ENCODE measurements at places on chromosomes 5 and 9. TPM values are rescaled to one million over a fixed set of nuclear protein-coding genes. Genes with fewer than 3 reads are reported as not detected.

GRCh38 chr5:68565427-68565826, 349.9 kb downstream of the PIK3R1 start:
- no peak for DNase-seq

GRCh38 chr9:126696401-126697145, 82.8 kb downstream of the LMX1B start:
- DNase-seq: no peak

- DNase-seq: no peak
These were observed 25.4 kb downstream of the DAB2 start for GRCh38 chr5:39399135-39400036.

DNA sequence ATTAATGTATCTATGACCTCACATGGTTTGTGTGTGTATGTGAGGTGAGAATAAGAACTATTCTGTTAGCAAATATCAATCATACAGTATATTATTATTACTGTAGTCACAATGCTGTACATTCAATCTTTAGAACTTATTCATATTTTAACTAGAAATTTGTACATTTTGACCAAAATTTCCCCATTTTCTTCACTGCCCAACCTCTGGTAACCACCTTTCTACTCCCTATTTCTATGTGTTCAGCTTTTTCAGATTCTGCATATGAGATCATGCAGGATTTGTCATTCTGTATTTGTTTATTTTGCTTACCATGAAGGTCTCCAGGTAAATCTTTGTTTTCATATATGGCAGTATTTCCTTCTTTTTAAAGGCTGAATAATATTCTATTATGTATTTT, 607.9 kb downstream of the SLCO4C1 start:
- DNase-seq: no peak

DNA sequence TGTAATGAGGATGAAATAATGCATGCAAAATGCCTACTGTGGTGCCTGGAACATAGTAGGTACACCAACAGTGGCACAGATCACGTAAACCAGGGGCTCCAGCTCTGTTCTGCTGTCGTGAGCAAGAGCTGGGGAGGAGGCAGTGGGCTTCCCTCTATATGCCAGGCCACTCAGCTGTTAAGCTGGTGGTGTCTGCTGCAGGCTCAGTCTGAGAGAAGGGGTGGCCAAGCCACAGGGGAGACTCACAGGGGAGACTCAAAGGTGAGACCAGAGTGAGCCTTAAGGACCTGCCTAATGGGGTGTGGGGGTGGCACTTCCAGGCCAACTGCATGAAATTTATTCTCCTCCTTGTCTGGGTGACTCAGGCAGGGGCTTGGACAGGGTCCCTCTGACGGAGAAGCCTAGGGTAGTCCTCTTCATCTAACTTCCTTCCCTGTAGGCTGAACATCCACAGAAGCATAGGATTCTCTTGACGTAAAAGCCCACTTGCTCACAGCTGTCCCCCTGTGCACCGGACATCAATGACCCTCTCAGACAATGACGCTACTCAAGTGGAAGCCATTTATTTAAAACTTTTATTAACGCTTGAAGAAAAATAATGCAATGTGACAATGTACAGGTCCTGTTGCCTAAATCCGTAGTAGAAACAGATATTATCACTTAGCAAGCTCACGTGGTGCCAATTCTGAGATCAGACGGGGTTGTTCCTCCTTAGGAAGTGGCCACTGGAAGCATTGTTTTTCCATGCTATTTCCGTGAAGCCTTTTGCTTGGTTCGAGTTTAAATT, 13.9 kb downstream of the STC2 start:
- no peak for DNase-seq

- no peak for DNase-seq
These were observed 14.6 kb upstream of the DAP start for GRCh38 chr5:10775646-10776045.

GRCh38 chr5:74394916-74395880, 245.3 kb downstream of the ENC1 start:
- DNase-seq: no peak

DNA sequence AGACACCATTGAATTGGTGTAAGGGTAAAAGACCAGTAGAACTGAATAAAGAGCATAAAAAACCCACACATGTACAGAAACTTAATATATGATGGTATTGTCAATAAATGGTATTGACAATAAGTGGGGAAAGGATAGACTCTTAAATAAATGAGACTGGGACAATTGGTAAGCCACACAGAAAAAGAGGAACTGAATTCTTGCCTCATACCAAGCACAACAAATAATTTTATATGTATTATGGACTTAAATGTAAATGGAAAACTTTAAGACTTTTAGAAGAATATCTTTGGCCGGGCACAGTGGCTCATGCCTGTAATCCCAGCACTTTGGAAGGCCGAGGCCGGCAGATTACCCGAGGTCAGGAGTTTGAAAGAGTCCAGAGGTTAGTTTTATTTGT, 37.9 kb upstream of the PPP2CA start:
- DNase-seq: no peak

DNA sequence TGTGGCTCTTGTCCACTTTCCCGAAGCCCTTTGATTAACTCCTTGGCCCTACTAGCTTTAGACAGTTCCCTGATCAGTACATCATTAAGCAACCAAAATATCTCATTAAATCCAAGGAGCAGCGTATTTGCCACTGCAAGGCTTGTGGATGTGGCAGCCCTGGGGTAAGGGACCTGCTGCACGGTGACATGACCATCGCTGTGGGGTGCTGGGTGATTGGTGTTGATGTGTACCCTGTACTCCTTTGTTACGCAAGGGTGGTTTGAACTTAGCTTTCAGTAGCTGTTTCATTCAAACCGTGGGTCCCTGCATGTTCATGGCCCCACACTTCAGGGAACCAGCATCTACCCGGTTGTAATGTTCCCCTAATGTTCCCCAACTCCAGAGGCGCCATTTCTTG, 41.0 kb downstream of the OTULIN start:
- no peak for DNase-seq

- DNase-seq: no peak
These were observed 1.6 kb downstream of the SLC27A6 start for GRCh38 chr5:128966846-128967245.

GRCh38 chr5:78497573-78498533, 137.4 kb downstream of the SCAMP1 start:
- no peak for DNase-seq

DNA sequence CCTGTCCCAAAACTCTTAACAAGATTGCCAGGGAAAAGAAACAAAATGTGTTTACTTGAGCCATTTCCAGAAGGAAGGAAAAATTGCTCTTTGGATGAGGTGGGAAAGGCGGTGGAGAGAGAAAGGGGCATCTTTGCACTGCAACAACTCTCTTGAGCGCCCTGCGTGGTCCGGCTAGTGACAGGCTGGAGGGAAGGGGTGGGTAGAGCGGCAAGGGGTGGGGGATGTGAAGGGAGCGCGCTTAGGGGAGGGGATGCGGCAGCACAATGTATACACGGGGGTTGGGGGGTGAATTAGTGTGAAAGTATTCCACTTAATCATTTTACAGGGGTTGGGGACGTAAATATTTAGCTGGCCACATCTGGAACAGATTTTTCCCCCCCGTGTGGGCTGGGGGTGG, 1.3 kb downstream of the FGF10 start:
- no peak for DNase-seq

- DNase-seq: no peak
These were observed 773.6 kb upstream of the CDH10 start for GRCh38 chr5:25418319-25418859.

- DNase-seq: no peak
These were observed 28.4 kb downstream of the SLC12A2 start for GRCh38 chr5:128111818-128112448.

DUSP1 gene
- 296 TPM for total RNA-seq

TMEM215 gene
- 9.7 TPM for total RNA-seq

ZNF782 gene
- total RNA-seq: 10.5 TPM

TEX48 gene
- not detected for total RNA-seq

GRPEL2 gene
- total RNA-seq: 21.6 TPM
